Stimulated activated CD8-positive, alpha-beta memory T cell treated with anti-CD3 and anti-CD28 coated beads, Interleukin-7, amount 100 ng/mL, for 1 hour (primary cell): ENCODE measurements at places on chromosomes 7 and 10.

GRCh38 chr7:24017519-24017918 lies 266.5 kb upstream of the NPY start:
- no peak for DNase-seq

- no peak for DNase-seq
Measured at GRCh38 chr7:22983257-22983855, 30.6 kb downstream of the HYCC1 start.

GRCh38 chr10:88004451-88004850 lies 141.0 kb downstream of the PTEN start:
- no peak for DNase-seq

DNA sequence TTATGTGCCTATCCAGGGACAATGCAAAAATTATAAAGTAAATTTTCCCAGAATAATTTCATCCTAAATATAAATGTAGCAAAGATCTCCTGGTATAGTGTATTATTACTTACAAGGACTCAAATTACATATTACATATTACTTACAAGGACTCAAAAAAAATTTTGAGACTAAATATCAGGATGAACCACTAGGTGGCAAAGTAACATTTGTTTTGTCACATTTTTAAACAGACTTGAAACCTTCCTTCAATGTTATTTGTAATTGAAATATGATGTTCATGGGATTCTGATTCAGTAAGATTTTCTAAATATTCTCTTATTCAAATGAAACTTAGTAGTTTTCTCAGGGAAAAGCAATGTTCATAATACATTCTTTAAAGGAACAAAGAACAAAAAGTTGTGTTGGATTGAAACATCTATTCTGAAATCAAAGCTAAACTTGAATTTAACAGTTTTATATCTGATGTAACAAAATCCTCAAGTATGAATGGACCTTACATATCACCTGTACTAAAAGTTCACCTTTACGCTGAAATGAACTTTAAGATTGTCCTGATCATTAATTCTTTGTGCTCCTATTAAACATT lies 74.3 kb upstream of the GNAI1 start:
- DNase-seq: no peak
